ENCODE measurements at places on chromosomes 13 and 19.

DNA sequence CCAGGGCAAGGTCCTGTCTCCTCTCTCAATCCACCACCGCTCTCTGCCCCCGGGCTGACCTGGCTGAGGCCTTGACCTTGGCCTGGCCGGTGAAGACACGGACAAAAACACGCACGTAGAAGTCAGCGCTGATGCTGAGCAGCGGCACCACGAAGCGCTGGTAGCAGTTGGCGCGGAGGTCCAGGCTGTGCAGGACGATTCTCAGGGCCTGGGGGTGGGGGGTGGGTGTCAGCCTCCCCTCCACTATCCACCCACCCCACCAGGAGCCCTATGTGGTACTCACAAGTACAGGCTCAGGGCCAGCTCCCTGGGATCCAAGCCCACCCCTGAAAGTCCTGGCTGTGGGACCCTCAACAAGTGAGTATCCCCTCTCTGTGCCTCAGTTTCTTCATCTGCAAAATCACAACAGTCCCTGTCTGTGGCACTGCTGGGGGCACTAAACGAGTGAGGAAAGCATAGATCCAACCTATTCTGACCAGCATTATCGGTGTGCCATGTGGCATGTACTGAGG lies 6.4 kb downstream of the TRMT1 start:
- no peak for DNase-seq

DNA sequence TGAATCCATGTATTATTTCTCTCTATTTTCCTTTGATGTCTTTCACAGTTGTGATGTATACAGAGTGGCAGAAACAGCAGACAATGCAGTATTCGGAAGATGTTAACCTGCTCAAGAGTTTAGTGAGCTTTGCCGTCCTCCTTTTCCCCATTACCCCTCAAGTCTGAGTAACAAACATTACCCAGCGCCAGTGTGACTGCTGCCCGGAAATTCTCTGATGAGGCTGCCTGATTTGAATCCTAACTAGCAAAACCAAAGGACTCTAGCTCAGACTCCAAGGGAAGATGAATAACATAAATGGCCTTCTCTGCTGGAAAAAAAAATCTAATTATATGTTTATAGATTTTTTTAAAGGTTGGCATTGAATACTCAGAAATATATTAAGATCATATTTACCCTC lies 247.3 kb upstream of the SOX21 start:
- DNase-seq = no peak

DNA sequence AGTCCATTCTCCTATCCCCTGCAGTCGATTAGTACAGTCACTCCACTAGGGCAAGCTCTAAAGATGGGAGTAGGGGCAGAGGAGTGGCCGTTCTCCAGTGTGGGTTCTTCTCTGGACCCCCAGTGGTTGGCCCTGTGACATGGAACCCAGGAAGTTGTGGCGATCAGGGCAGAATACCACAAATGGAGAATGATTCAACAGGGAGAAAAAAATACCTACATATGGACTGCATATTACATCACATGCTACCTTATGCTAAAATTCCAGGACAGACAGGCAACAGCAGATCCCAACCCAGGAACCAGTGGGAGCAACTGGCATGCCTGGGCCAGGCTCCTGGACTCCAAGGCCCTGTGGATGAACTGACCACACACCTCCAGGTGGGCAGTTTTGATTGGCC lies 20.4 kb downstream of the POU2F2 start:
- DNase-seq = no peak

DNA sequence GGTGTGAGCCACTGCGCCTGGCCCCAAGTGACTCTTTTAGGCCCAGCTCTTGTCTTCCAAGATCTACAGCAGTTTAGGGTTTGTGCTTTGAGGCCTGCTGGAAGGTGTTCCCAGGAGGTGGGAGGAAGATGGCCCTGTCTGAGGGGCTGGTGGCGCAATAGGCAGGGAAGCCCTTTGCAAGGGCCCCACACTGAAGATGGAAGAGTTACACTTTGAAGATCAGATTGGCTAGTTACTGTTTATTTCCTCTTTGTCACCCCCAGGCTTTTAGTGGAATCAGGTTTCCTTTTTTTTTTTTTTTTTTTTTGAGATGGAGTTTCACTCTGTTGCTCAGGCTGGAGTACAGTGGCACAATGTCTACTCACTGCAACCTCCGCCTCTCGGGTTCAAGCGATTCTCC lies 1.9 kb upstream of the RABAC1 start:
- DNase-seq = no peak

DNA sequence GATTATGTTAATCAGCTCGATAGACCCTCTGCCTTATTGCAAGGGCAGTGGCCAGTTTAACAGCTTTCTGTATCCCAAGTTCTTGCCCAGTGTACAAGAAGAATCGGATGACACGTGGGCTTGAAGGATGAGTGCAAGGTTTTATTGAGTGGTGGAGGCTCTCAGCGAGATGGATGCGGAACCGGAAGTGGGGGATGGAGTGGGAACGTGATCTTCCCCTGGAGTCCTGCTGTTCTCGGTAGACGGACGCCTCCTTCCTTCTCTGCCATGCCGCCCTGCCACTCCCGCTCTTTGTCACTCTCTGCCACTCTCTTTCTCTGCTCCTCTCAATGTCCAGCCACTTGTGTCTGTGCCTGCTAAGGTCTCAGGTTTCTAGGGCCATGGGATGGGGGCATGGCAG lies 21.0 kb downstream of the RFXAP start:
- DNase-seq = peak; percentile 34

DNA sequence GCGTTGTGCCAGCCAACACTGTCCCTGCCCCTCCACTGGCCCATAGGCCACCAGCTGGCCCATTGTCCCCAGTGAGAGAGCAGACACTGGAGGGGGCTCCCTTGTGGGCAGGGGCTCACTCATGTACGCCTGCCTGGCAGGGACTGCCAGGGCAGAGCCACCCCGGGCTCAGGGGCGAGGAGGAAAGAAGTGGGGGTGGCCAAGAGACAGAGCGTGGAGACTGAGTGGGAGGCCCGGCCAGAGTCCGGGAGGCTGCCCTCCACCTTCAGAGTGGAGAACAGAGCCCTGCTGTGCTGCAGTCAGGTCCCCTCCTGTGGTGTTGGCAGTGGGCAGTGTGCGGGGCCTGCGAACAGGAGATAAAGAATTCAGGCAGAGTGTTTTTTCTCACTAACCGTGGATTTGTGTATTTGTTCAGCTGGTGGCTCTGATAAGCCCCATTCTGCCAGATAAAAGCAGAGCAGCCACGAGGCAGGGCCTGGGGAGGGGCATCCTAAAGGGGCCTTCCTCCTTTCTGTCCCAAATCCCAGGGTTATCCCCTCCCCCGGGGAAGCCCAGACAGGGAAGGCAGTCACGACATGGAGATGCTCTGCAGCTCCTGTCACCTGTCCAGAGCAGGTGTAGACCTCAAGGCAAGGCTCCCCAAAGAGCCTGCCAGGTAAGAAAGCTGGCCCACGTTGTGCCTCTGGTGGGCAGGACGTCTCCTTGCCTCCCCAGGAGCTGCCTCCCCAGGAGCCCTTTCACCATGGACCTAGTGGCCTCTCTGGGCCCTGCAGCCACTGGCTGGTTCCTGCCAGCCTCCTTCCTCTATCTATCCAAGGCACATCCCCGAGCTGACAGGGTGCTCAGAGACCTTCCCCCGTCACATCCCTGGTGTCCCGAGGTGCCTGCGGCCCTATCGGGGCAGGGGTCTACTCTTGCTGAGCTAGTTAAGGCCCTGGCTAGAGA lies 33.0 kb downstream of the LYL1 start:
- no peak for DNase-seq

DNA sequence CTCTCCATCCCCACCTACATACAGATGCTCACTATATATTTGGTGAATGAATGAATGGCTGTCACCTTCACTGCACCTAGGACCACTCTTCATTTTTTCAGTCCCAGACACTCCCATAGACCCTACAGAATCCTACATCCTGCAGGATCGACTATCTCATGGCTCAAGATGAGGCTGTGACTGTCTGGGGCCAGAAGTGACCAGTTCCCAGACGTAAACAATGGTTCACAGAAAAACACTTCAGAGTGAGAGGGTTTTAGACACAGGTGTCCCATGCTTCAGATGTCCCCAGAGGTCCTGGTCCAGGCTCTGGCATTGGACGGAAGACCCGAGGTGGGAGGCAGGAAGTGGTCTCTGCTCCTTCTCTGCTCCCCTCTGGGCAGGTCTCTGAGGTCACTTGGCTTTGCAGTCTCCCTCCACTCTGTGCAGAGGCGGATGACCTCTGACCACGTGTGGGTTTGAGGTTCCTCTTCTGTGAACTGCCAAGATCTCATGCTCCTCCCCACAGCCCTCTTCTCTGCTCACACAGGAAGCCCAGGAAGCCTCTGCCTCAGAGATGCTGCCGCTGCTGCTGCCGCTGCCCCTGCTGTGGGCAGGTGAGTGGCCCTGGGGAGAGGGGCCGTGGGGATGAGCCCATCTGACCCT lies 24.9 kb downstream of the SIGLEC7 start:
- no peak for DNase-seq

- DNase-seq = no peak
These were observed 13.3 kb downstream of the SLC7A1 start for GRCh38 chr13:29582171-29582570.

DNA sequence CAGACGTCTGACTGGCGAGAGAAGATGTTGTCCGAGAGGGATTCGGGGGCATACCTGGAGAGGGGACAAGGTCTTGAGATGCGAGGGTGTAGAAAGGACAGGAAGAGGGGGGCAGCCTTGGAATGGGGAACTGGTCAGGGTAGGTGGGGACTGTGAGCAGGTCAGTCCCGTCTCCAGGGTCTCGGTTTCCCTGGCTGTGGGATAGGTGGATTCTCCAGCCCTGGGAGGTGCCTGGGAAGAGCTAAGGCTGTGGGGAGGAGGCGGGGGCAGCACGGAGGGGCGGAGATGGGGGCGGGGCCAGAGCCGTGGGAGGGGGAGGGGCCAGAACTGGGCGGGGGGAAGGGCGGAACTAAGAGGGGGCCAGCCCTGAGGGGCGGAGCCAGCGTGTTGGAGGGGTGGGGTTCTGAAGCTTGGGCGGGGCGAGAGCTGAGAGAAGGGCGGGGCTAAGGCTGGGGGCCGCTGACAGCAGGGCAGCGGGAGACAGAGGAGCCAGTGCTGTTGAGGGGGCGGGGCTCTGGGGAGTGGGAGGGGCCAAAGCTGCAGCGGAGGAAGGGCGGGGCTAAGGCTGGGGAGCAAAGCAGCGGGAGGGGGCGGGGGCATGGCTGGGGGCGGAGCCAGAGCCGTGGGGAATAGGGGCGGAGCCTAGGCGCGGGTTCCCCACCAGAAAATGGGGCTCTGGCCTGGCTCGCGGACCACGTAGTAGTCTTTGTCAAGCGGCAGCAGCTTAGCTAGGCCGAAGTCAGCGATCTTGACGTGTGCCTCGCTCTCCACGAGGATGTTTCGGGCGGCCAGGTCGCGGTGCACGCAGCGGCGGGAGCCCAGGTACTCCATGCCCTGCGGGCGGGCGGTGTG lies 9.5 kb upstream of the INSL3 start:
- peak; percentile 76 for DNase-seq

GRCh38 chr19:48918801-48919247 lies 14.7 kb upstream of the DHDH start:
- no peak for DNase-seq

- no peak for DNase-seq
These were observed 41.0 kb downstream of the LHFPL6 start for GRCh38 chr13:39561971-39562370.

DNA sequence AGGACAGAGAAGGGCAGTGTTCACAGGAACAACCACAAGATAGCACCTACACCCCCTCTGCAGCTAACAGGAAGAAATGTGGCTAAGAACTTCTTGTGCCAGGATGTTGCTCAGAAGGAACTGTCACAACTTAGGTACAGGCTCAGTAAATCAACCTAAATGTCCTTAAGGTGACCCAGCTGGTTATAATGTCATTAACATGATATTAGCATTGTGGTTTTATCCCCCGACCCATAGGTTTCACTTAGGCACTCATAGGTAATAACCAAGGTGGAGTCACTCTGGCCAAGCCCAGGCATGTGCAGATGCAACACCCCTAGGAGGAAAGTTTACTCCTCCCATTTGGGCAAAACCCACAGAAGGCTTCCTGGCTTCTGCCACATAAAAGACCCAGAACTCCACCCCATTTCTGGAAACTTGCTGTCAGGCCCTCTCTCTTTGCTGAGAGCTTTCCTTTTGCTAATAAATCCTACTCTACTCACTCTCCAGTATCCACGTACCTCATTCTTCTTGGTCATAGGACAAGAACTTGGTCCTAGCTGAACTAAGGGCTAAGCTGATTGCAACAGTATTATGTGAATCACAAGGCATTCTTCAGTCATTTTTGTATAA lies 951.3 kb downstream of the SLITRK5 start:
- no peak for DNase-seq

DNA sequence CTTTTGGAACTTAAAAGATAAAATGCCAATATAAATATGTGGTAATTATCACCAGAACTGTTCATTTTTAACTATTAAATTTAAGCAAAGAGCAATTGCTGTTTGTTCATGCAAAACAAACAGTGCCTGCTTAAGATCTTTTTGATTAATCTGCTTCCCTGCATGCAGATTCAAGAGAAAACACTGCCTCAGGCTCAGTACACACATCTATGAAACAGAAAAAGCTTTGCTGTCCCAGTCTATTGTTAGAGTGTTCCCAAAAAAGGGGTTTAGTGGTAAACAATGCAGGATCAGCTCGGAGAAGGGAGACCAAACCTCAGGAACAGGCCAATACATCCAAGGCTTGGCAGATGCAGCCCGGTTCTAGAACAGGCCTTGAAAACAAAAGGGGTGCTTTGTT lies 49.3 kb upstream of the TDRD3 start:
- DNase-seq = no peak

DNA sequence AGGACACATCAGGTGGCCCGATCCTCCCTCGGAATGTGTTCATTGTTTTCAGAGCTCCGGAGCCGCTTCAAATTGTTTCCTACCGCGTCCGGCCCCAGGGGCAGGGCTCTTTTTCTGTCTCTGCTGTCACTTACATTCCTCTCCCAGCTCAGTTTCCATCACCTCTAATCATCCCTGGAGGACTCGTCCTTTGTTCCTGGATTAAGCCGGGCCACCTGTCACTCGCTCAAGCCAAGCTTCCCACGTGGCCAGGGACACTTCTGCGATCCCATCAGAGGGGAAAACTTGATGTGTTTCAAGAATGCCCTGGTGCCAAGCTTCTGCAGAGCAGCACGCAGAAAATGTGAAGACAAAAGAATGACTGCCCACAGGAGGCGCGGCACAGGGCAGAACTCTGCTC lies 13.5 kb downstream of the IL17D start:
- DNase-seq = no peak

DNA sequence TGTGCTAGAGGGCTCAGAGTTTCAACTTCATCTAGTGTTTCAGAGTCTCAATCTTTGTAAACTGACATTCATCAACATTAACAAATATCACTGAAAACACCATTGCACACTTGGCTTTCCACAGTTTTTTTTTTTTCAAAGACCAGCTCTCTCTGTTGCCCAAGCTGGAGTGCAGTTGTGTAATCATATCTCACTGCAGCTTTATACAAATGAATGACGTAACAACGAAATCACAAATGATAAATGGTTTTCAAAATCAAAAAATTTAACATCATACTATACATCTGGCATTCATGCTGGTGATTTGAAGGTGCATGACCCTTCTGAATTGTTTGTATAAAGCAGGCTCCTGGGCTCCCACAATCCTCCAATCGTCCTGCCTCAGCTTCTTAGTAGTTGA lies 248.0 kb upstream of the TMTC4 start:
- DNase-seq = no peak

DNA sequence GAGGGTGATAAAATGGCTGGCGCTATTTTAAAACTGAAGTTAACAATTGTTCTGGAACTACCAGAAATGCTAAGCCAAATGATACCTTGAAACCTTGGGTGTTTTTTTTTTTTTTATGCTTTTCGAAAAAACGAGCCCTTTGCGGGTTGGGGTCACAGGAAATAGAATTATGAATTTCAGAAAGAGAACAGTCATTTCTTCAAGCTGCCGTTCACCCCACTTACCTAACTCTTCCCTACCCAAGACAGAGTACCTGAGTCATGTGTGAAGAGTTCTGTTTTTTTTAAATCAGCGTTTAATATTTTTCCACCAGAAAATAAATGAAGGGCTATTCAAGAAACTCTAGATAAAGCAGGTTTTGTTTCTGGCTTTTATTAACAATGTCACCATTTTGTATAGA lies 35.3 kb downstream of the KLF2 start:
- DNase-seq = no peak

Measured in NCI-H2029 treated with DMSO at 0.1 percent for 48 hours (cell line).